ENCODE measurements at places on chromosomes 16 and 17.
A peak's percentile ranks its signal among the peaks of the same experiment; 100 is the strongest.

GRCh38 chr17:68260051-68260762 lies 12.4 kb downstream of the AMZ2 start:
- no peak for DNase-seq

- no peak for DNase-seq
Measured at GRCh38 chr17:66354472-66354871, 52.1 kb downstream of the PRKCA start.

DNA sequence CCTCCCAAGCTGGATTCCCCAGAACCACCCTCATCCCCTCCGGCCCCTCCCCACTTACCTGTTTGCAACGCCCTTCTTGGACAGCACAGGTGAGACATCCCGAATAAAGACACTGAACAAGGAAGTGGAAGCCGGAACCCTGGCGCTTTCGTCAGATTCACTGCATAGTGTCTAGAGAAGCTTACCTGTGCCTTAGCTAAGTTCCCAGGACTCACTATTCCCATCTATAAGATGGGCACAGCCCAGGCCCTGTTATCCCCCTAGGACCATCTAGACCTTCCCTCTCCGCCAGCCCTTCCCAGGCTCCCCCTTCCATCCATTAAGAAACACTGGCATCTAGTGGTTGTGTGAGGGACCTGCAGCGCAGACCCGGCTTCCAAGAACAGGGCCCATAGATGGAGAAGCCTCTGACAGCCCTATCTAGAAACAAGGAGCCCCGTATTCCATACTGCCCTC lies 26.9 kb upstream of the RPL38 start:
- DNase-seq, result peak; percentile 70

DNA sequence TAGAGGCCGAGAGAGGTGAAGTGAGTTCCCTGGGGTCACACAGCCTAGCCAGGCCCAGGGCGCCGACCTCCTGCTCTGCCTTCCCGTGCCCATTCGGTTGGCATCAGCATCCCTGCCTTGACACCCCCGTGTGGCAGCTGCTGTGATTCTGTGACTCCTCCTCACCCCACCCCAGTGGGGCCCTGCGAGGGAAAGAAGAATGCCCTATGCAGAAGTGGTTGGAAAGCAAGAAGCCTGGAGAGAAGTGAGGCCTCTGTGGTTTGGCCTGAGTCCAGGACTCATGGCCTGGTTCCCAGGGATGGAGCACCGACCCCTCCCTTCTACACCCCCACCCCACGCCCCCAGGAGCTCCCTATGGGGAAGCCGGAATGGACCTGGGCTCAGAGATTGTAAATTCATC lies 296.2 kb downstream of the SEC14L1 start:
- peak; percentile 49 for DNase-seq

DNA sequence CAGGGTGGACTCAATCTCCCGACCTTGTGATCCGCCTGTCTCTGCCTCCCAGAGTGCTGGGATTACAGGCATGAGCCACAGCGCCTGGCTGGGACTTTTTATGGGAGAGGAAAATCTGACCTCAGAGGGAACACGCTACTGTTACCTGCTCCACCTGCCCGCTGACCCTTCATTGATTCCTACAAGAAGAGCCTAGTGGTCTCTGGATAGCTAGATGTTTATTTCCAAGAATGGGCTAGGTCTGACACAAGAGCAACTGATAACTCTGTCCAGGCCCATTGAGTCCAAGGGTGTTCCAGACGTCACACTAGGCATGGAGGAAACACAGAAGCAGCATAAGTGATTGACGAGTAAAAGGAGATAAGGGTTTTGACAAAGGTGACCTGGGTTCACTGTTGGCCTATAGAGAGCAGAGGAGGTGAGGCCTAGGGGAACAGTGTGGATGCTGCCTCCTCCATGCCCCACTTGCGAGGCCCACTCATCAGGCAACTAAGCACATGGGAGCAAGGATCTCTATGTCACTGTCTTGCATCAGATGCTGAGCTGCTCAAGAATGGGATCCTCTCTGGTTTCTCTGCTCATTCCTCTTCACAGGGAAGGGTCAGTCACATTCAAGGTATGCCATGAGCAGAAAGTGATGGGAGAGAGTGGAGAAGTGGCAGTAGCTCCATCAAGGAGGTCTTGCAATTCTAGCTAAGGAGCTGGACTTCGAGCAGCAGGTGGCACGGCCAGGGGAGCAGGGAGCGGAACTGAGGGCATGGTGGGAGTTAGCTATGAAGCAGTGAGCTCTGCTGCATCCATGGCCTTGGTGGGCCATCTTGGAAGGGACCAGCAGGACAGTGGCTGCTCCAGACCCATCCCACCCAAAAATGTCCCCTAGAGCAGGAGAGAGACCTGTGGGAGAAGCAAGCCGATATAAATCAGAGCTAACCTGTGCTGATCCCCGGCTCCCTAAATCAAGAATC lies 145.2 kb downstream of the WSCD1 start:
- DNase-seq, result no peak

DNA sequence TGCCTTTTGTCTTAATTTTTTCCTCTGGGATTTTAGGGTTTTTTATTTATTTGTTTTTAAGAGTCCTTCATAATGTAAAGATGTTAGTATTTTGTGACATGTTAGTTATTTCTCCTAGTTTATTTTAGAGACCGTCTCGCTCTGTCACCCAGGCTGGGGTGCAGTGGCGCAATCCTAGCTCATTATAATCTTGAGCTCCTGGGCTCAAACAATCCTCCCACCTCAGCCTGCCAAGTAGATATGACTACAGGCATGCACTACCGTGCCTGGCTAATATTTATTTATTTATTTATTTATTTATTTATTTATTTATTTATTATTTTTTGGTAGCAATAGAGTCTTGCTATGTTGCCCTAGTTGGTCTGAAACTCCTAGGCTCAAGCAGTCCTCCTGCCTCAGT lies 37.4 kb upstream of the ARHGAP17 start:
- DNase-seq, result no peak

DNA sequence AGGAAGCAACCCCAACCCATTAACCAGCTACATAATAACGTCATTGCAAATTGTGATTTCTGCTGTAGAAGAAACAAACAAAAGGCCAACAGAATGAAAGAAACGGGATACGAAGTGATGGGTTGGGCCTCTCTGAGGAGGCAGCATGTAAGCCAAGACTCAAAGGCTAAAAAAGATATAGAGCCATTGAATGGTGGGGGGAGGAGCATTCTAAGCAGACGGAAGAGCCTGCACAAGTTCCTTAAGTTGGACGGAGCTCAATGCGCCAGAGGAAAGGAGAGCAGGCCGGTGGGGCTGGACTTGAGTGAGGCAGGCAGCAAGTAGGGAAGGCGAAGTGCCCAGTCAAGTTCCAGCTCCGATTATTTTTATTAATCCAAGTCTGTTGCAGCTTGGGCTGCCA lies 160.3 kb downstream of the SHISA9 start:
- no peak for DNase-seq

GRCh38 chr16:35752012-35752772 lies 2292.8 kb downstream of the TP53TG3F start:
- DNase-seq, result no peak

DNA sequence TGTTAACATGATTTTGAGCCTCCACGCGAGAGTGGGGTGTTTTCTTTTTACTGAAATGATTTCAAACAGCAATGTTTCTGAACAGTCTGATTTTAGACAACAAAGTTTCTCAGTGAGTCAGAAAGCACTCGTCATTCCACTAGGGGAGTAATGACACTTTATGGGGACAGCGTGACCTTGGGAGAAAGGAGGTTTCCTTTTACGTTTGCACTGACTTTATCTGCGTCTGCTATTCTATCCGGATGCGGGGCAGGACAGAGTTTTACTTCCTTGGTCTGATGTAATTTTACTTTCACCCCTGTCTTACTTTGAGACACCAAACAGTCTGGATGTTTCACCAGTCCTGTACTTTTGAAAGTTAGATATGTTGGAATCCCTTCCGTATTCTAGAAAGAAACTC lies 20.7 kb downstream of the SLC47A1 start:
- no peak for DNase-seq

GRCh38 chr16:77406680-77407079 lies 28.2 kb downstream of the ADAMTS18 start:
- no peak for DNase-seq

DNA sequence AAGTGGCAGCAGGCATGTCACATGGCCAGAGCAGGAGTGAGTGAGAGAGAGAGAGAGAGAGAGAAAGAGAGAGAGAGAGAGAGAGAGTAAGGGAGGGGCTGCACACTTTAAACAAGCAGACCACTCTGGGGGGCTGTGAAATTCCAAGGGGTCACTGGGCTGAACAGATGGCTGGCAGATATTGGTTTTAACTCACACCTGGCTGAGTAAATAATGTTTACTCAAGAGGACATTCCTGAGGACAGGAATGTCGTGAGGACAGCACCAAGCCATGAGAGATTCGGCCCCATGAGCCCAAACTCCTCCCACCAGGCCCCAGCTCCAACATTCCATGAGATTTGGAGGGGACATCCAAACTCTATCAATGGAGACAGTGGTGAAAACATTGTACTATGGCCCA lies 269.7 kb downstream of the CBLN1 start:
- no peak for DNase-seq

DNA sequence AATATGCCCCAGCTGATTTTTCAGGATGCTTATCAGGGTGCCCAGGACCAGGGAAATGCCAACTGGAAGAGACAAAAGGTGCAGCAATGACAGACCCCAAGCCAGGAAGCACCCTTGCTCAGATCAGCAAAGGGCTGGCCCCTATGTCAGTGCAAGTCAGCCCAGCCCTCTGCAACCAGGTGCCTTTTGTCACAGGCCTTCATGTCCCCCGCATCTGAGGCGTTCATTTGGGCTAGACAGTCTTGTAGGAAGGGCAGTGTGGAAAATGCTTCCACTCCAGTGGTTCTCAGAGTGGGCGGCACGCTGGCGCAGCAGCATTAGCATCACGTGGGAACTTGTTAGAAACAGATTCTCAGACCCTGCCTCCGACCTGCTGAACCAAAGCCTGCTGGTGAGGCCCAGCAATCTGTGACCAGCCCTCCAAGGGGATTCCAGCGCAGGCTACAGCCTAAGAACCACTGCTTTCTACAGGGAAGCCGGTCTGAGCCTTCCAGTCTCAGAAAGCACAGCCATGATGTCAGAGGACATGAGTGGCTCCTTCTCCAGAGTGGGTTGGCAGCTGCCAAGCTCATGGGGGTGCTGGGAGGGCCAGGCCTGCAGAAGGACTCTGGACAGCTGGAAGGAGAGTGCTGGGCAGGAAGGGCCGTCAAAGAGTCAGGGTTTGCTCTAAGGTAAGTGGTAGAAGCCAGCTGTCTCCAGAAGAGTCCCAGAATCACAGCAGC lies 13.1 kb downstream of the SLC47A2 start:
- no peak for DNase-seq

GRCh38 chr17:9809409-9809808 lies 12.5 kb downstream of the GSG1L2 start:
- no peak for DNase-seq

DNA sequence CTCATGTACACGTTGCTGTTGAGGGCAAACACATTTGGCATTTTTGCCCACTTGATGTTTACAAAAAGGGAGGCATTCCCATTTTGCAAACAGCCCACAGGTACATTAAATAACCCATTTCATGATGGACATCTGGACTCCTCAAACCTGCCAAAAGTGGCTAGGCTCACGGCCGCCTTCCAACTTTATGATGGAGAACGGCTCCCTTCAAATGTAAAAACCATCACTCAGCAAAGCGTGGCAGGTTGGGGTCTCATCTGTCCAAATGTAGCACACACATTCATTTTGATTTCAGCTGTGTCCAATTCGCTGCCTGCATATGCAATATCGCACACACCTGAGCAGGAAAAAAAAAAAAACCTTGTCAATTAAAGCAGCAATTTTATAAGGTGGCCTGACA lies 417.8 kb downstream of the TMEM114 start:
- DNase-seq, result no peak

DNA sequence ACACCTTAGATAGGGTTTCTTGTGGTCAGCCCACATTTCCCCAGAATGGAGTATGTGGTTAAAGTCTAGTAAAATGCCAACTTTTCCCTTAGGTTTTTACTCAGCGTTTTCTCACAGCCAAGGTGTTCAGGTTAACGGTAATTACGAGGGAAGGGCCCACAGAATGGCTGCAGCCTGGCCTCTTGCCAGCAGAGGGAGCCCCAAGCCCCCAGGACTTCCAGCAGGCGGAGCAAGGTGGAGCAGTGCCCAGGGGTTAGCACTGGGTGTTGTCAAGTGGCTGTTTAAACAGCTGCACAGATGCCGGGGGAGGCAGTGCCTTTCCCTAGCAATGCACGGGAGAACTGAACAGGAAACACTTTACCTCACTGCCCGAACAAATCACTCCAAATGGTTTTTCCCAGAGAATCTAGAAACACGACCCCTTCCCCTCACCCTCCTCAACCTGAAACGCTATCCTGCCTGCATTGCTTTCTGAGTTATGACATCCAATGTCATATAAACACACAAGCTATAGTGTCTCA lies 6.6 kb downstream of the PHB1 start:
- DNase-seq, result peak; percentile 94

- DNase-seq, result no peak
Measured at GRCh38 chr16:75096656-75097055, 19.9 kb downstream of the LDHD start.

DNA sequence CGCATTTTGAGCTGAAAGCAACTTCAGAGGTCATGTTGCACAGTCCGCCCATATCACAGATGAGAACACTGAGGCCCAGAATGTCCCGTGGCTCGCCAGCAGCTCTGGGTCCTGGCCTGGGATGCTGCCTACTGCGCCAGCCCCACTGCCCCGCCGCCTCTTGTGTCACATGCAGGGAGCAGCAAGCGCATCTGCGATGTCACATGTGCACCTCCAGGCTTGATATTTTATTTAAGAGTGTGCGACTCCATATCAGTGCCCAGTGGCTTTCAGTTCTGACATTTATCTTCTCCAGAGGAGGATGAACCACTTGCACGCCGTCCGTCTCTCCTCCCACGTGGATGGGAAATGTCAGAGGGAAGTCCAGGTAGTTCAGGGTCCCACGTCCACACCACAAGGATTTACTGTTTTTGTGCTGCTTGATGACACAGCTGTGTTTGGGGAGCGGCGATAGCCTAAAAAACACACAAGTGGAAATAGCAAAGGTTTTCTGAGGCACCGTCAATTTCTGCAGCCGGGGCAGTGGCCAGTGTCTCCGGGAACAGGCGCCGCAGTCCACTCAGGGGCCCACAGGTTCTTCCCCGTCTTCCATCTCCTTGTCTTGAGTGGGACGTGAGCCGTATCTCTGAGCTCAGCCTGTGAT lies 7.0 kb upstream of the RBFOX3 start:
- no peak for DNase-seq

DNA sequence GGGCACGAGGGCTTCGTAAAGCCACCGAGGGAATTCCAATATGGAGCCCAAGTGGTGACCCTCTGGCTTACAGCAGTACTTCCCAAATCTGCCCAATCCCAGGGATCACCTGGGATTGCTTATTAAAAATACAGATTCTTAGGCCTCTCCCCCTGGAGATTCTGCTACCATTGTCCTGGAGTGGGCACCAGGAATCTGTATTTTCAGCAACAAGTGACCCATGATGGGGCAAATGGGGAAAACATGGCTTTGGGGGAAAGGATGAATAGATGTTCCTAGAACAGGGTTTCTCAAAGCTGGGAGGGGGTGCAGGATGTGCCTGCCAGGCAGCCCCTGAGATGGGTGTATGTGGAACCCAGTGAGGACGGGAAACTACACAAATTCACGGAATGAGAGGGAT lies 40.6 kb downstream of the EMP2 start:
- DNase-seq, result no peak

- no peak for DNase-seq
Measured at GRCh38 chr16:47713225-47713595, 252.1 kb downstream of the PHKB start.

GRCh38 chr16:29926711-29927052 lies 656 bp upstream of the KCTD13 start:
- no peak for DNase-seq

GRCh38 chr16:8370374-8371270 lies 219.7 kb downstream of the TMEM114 start:
- DNase-seq, result no peak

GRCh38 chr17:880443-881269 lies 98.5 kb downstream of the MRM3 start:
- DNase-seq, result no peak

- DNase-seq, result no peak
Measured at GRCh38 chr16:82182266-82183003, 12.4 kb upstream of the MPHOSPH6 start.

Measured in activated T-cell treated with anti-CD3 and anti-CD28 coated beads, Interleukin-2, amount 50 U/mL, for 48 hours (primary cell).